ENCODE measurements at places on chromosomes 2 and 18. TPM values are rescaled to one million over a fixed set of nuclear protein-coding genes. Genes with fewer than 3 reads are reported as not detected.

Gene LGALSL
- total RNA-seq = 3.1 TPM

Gene COL6A3
- total RNA-seq = 3,192 TPM

Gene SLC5A7
- total RNA-seq = not detected

Gene SLC19A3
- 0.18 TPM for total RNA-seq

Gene TEX44
- not detected for total RNA-seq

Gene ASTL
- 0.23 TPM for total RNA-seq

Gene DPP10
- total RNA-seq = 0.74 TPM

Gene PDCL3
- 17.3 TPM for total RNA-seq

Gene TMEM198
- 0.88 TPM for total RNA-seq

Gene KCNK3
- 0.46 TPM for total RNA-seq

Gene SNTG2
- not detected for total RNA-seq

Gene IL36RN
- total RNA-seq = not detected

Gene UBR3
- total RNA-seq = 46.0 TPM
